ENCODE measurements at places on chromosomes 2 and 18.

- DNase-seq, result no peak
These were observed 582 bp upstream of the ZAP70 start for GRCh38 chr2:97712693-97713295.

DNA sequence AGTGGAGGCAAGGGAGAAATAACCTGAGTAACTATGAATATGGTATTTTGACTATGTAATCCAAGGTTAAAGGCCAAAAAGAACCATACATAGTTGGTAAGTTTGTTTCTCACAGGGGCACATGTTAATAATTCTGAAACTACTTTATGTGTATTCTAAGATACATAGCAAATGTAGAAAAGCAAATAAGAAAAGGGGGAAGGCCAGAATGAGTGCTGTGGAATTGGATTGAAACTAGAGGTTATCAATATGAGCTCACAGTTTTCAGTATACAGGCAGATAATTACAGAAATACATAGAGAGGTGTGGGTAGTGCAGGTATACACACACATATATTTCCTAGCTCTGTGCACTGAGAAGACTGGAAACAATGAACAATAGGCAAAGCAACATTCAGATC lies 13.7 kb downstream of the INO80C start:
- no peak for DNase-seq

GRCh38 chr2:32965523-32966171 lies 18.9 kb downstream of the LTBP1 start:
- no peak for DNase-seq

DNA sequence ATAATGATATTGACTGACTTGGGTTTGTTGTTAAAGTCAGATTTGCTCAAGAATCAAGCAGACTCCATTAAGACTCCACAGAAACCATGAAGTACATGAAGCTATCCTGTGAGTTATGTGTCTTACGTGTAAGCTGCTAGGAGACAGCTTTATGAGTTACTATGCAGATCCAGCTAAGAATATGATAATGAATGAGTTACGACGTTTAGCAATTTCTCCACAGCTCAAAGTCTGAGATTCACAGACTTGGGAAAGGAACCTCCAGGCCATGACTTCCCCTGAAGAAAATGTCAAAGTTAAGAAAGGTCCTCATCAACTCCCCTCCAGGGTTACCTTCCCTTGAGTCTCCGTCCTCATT lies 211.9 kb upstream of the HNRNPA3 start:
- no peak for DNase-seq

DNA sequence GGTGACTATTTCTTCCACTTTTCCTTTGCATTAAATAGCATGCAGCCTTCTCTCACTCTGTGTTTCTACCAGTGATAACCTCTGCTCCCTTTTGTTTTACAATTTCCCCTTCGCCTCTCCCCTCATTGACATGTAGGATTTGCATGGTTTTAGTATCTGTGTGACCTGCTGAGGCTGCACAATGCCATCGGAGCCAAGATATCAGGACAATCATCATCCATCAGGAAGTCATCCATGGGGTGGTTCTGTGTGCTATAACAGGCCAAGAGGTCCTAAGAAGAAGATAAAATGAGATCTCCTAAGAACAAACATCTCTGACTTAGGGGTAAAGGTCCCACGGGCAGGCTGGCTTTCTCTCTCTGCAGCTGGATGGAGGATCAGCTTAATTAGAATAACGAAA lies 65.6 kb downstream of the EHD3 start:
- no peak for DNase-seq

GRCh38 chr2:159921752-159922404 lies 123.9 kb upstream of the CD302 start:
- DNase-seq, result no peak

DNA sequence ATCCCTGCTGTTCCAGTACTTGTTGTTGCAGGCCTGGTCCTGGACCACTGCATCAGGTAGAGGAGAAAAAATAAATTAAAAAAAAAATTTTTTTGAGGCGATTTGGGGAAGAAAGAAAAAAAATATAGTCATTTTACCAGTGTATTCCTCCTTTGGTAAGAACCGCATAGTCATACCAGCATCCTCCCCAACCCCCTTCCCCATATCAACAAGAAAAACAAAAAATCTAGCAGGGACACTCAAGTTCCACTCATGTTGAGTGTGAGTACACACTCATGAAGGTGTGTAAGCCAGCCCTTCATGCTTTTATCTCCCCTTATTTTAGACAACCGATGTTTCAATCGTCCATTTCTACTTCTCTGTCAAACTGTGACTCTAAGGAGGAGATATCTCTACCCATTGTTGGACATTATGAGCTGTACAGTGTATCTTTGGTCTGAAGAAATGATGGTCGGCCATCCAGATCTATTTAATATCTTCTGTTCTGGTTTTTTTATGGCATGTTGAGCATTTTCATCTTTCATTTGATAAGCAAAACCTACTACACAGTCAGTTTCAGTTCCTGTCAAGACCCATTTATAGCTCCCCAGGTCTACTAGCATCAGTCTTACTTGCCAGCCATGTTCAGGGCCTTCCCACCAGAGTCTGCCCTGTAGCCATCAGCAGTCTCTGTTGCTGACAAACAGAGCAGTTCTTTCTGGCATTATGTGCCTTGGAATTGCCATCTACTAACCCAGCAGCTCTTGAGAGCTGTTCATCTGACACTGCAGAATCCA lies 20.0 kb downstream of the ELP2 start:
- DNase-seq, result no peak

DNA sequence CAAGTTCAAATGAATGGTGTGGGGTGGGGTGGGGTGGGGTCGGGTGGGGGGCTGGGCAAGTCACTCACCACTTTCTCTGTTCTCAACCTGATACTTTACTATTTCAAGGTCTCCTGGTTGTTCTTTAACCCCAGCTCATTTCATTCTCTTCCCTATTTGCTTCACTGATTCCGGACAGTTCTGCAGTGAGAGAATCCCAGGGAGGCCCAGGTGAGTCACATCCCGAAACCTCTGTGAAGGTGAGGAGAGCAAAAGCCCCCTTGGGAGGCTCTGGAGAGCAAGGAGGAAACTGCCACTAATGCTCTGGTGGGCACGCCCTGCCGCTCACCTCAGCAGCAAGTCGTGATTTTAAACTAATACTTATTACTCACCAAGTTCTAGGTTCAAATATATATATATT lies 8.9 kb downstream of the EDAR start:
- no peak for DNase-seq

- DNase-seq, result peak; percentile 29
These were observed 16.0 kb upstream of the SNORC start for GRCh38 chr2:232854082-232854481.

- DNase-seq, result no peak
These were observed 6.3 kb downstream of the PDCD1 start for GRCh38 chr2:241852116-241852980.

DNA sequence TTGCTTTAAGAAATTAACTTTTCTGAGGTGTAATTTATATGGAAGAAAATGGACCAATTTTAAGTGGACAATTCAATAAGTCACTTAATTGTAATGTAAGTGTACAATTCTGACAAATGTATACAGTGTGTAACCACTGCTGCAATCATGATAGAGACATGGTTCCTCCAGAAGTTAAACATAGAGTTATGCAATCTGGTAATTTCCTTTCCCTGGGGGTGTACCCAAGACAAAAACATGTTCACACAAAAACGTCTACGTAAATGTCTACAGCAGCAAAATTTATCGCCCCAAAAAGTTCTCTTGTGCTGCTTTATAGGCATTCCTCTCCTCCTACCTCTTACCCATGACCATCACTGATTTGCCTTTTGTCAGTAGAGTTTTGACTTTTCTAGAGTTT lies 141.5 kb downstream of the AQP4 start:
- no peak for DNase-seq

- no peak for DNase-seq
These were observed 27.9 kb upstream of the SOX11 start for GRCh38 chr2:5664278-5664681.

DNA sequence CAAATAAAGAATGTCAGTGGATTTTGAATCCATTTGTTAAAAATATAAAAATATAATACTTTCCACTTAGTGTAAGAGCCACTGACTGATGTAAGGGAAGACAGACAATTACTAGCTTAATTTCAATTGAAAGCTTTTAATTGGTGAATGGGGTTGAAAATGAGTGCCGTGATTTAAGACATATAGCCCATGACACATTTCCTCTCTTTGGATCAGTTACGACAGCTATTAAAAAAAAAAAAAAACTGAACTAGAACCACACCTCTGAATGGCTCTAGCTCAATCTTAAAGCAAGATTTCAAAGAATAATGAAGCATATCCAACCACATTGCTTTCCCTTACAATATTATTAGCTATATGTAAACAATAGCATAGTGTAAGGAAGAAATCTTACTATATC lies 44.0 kb downstream of the CIB4 start:
- DNase-seq, result no peak

- DNase-seq, result no peak
These were observed 110.2 kb downstream of the SETBP1 start for GRCh38 chr18:44790860-44791259.

GRCh38 chr18:13036622-13037320 lies 45.6 kb downstream of the CEP192 start:
- no peak for DNase-seq

DNA sequence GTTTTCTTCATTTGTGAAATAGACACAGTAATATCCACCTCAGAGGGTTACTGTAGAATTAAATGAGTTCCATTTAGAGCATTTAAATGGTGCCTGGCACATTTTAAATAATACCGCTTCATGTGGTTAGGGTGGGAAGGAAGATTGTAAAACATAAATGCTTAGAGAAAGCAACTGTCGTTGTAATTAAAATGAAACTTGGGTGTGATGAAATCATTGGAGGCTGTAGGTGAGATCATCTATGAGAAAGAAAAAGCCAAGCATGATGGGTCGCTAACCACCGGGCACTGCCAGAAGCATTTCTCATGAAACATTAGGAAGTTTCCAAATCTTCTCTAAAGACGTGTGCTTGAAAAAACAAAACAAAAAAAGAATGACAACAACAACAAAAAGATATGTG lies 8.2 kb upstream of the SLC39A10 start:
- DNase-seq, result no peak

- no peak for DNase-seq
These were observed 68.2 kb downstream of the ZSWIM2 start for GRCh38 chr2:186780701-186781316.

GRCh38 chr2:144914622-144915318 lies 394.9 kb upstream of the ZEB2 start:
- DNase-seq, result no peak

- no peak for DNase-seq
These were observed 3.9 kb downstream of the ANKRD44 start for GRCh38 chr2:197306696-197307040.

DNA sequence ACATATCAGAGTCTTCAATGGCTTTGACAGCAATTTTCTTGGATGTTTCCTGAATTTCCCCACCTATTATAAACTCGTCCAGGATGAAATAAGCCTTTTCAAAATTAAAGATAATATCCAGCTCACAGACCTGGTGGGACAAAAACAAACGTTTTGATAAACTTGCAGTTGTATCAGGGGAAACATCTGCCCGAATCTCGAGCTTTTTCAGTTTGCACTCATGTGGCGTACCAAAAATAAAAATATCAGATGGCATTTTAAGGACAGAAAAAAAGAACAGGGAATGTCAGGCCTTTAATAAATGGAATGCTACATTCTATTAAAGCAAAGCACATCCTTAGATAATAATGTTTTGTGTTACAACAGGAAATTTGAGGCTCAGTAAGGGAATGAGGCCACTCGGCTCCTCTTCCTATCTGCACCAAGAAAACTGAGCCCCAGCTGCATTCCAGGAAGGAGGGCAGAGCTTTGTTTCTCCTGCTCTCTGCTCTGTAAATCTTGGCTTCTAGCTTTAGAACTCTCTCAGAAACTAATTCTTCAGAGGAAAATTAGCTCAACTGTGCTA lies 72.1 kb downstream of the AP1S3 start:
- DNase-seq, result no peak

GRCh38 chr2:173607606-173608311 lies 253.1 kb downstream of the CDCA7 start:
- no peak for DNase-seq

- no peak for DNase-seq
These were observed 395.5 kb upstream of the HNRNPA3 start for GRCh38 chr2:176817061-176817565.

GRCh38 chr2:48567671-48568070 lies 37.7 kb downstream of the STON1 start:
- no peak for DNase-seq

DNA sequence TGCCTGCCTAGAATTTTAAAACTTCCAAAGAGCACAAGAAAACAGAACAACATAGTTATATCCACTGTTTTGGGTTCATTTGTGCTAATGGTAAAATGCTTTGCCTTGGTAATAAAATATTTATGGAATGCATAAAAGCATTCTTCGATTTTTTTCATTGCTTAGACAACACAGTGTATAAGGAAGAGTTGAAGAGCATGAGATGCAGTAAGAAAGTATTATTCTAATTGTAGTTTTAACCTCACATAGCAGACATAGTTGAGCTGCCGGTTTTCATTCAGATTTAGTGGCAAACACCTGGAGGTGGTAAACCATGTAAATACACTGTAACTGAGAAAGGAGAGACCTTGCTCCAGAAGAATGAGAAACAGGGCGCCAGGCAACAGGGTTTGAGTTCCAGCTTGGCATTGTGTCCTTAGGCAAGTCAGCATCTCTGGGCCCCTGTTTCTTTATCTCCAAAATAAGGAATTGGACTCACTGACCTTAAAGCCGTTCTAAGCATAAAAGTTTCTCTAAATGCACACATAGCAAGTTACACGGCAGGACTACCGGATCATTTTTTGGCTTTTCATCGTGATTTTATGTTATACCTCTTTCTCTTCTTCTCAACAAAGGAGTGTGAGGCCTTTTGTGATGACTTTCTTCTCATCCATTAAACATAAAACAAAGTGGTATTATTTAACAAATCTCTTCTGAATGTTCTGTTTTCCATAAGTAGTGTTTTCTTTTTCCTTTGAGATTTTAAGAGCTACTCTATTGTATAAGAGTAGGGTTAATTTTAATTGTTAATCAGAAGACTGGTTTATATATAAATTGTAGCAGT lies 7.9 kb downstream of the UGP2 start:
- DNase-seq, result no peak

- no peak for DNase-seq
These were observed 98.3 kb upstream of the EPC2 start for GRCh38 chr2:148546270-148546669.

DNA sequence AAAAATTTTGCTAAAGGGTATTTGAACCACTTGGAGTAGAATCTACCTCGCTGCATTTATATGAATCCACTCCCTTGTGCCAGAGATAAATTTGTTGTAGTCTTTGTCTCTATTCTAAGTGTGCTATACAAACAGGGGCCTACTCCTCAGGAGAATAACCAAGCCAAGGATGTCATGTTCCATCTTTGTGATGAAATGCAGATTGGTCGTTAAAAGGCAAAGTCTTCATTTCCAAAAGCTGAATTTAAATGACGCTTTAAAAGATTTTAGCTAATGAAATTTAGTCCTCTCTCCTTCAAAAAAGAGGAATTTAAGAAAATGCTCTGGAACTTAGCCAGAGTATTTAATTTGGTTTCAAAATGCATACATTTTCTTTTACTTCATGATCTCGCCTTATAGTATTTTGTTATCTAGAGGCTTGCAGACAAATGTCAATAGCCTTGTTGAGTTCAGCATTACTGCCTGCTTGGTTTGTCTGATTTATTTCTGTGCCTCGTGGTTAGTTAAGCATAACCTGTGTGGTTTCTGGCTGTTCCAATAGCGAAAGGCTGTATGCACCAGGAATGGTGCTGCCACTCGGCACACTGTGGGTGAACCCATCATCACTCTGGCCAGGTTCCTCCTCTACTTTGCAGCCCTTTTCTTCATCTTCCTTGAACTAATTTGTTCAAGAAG lies 417.6 kb downstream of the ZNF521 start:
- DNase-seq, result no peak

GRCh38 chr2:68974946-68975665 lies 670 bp downstream of the GKN1 start:
- no peak for DNase-seq

- no peak for DNase-seq
These were observed 196.0 kb downstream of the FHOD3 start for GRCh38 chr18:36493349-36494159.

All from smooth muscle cell of the brain vasculature (primary cell).